ENCODE measurements at places on chromosomes 12 and 14.

GRCh38 chr14:81166121-81166520 is 54.6 kb downstream of the GTF2A1 start:
- no peak for DNase-seq

GRCh38 chr14:95993768-95994592 is 45.2 kb upstream of the C14orf132 start:
- no peak for DNase-seq

GRCh38 chr12:2225696-2226095 is 172.9 kb downstream of the CACNA1C start:
- no peak for DNase-seq

GRCh38 chr12:57780284-57780897 is 2.2 kb upstream of the TSFM start:
- no peak for DNase-seq

Measured in retinal pigment epithelial cell (primary cell).